NCI-H510A treated with DMSO at 0.1 percent for 48 hours (cell line): ENCODE measurements at places on chromosomes 16 and 17.

DNA sequence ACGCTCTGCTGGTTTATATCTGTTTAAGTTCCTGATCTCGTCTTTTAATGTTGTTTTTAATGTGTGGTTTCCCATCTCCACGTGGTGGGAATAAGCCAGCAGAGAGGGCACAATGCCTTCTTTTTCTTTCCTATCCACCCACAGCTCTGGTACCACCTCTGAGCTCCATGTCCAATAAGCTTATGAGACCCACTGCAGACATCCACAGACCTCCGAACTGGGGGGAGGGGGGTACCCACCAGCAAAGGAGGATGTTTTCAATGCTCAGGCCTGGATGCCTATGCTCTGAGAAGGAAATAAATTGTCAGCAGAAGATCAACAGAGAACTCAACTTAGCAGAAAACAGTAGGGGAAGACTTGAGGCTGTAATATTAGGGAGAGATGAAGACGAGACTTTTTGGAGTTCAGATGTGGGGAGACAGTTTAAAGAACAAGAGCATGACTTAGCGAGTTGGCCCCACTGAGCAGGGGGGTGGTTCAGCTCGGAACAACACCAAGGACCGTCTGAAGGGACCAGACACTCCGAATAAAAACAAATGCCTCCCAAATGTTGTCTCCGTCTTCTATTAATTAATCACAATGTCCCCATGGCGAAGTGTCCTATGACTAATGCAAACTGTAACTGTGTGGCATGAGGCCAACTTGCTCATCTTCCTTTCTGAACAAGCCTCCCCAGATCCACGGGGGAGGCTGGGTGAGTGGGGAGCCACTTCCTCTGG, 62.7 kb downstream of the GAS7 start:
- no peak for DNase-seq

DNA sequence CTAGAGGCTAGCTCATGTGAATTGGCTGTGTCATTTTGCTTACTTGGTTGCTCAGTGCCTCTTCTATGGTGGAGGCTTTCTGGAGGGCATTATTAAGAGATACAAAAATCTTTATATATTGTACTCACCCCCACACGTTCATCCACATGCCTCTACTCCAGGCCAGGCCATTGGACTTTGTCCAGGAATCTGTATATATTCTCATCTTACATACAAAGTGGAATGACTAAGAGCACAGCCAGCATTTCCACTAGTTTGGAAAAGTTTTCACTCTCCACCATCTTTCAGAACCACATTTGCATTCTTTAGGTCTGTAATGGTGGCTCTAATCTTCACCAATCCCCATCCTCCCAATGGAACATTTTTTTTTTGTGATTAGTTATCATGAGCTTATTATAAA, 4.8 kb upstream of the GLG1 start:
- no peak for DNase-seq

GRCh38 chr16:84995663-84996062, 15.7 kb downstream of the ZDHHC7 start:
- DNase-seq: no peak

DNA sequence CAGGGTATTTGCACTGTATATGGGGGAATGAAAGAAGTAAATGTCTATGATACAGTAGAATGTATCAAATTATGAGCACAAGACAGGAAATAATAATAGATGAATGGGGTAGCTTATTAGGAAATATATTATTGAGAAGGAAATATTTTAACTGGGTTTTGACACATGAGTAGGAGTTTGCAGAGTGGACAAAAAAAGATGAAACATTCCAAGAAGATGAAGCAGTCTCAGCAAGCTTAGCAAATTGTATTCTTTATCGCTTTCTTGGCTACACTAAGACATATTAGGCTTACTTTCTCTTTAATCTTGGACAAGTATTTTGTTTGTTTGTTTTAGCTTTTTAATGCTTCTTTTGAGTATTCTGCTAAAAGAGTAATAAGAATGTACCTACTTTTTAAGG, 1.3 kb upstream of the KRTAP4-9 start:
- no peak for DNase-seq

GRCh38 chr17:488993-489757, 136.6 kb upstream of the RPH3AL start:
- DNase-seq: no peak

GRCh38 chr17:74345433-74346241, 16.0 kb downstream of the BTBD17 start:
- DNase-seq: no peak

DNA sequence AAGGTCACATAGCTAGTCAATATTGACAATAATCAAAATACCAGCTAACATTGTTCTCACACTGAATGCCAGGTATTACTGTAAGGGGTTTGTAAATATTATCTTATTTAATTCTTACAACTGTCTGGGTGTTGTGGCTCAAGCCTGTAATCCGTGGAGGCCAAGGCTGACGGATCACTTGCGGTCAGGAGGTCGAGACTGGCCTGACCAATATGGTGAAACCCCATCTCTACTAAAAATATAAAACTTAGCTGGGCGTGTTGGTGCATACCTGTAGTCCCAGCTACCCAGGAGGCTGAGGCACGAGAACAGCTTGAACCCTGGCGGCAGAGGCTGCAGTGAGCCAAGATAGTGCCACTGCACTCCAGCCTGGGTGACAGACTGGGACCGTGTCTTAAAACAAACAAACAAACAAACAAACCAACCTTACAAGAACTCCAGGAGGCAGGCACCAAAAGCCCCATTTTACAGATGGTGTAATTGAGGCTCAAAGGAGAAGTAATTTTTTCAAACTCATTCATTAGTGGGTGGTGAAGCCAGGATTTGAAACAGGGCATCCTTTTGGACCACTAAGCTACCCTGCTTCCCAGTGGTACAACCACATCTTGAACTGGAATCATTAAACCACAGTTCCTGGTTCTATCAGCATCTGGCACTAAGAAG, 104.3 kb downstream of the XYLT1 start:
- DNase-seq: no peak

DNA sequence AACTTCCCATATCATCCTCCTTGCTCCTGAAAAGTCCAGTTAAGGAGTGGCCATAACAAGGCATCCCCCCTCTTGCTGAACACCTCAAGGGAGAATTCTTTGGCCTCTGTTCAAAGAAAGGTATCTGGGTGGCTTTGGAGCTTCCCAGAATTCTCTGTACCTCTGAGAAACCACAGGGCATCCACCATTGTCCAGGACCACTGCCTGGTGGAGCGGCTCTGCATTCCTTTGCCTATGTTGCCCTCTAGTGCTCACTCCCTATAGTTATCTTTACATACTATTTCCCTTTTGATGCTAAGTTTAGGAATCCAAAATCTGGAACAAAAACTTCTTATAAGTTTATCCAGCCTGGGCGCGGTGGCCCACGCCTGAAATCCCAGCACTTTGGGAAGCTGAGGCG, 30.3 kb downstream of the CHD9NB start:
- DNase-seq: peak; percentile 89

- DNase-seq: no peak
Measured at GRCh38 chr17:45923511-45924268, 29.3 kb downstream of the MAPT start.

DNA sequence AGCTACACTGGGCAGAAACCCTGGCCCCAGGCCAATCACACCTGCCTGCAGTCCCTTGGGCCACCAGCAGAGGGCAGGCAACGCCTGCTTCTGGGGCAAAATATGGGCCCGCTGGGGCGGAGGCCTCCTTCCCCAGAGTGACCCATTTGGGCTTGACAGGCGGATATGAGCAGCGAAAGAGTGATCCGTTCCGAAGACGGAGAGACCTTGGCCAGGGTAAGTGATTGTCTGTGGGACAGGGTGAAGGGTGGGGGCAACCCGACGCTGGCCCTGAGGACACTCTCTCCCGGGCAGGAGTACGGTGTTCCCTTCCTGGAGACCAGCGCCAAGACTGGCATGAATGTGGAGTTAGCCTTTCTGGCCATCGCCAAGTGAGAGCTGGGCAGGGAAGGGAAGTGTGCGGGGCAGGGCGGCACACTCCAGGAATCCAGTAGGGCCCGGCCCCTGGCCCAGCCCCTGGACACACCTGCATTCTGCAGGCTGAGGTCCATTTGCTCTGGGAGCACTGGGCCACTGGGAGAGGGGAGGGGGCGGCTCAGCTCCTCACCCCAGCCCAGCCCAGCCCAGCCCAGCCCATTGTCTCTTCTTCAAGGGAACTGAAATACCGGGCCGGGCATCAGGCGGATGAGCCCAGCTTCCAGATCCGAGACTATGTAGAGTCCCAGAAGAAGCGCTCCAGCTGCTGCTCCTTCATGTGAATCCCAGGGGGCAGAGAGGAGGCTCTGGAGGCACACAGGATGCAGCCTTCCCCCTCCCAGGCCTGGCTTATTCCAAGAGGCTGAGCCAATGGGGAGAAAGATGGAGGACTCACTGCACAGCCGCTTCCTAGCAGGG, 3.5 kb upstream of the NHERF1 start:
- peak; percentile 40 for DNase-seq

GRCh38 chr16:23523321-23523720, 13.0 kb upstream of the GGA2 start:
- no peak for DNase-seq

- DNase-seq: no peak
Measured at GRCh38 chr16:13331918-13332317, 430.5 kb downstream of the SHISA9 start.

DNA sequence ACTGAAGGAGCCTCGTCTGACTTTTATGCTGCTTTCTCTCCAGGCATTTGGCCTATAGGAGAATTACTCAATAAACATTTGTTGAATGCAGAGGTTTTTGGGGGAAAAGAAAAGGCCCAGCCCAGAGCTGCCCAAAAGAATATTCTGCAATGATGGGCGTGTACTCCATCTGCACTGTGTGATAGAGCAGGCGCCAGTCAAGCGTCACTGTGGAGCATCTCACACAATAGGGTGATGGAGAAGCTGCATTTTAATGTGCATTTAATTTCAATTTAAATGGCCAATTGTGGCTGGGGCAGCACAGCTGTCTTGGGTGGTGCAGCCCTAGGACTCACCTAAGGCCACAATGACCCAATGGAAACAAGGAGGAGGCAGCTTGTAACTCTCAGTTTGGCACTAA, 20.6 kb downstream of the GLYR1 start:
- no peak for DNase-seq

GRCh38 chr17:65170839-65171238, 33.7 kb downstream of the RGS9 start:
- peak; percentile 9 for DNase-seq

DNA sequence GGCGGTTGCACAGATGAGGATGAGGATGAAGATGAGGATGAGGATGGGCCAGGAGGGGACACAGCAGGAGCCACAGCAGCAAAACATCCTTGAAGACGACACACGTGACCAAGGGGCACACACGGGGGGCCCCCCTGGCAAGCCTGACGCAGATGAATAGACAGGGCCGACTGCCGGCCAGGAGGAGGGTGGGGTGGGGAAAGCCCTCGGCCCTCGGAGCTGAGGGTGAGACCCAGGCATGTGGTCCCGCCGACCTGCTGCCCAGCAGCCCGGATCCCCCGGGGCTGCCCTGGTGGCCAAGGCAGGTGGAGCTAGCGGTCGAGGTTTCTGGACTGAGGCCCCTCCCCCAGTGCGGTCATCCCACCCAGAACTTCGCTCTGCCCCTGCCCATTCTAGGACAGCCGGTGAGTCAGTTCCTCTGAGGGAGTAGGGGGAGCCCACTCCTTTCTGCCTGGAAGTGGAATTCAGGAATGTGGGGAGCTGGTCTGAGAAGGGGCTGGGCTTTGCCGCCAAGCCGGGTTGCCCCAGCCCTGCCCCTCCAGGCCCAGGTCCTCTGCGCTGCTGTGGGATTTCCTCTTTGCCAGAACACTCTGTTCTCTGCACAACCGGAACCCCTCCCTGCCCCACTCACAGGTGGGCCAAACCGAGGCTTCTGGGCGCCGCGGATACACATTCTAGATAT, 9.9 kb downstream of the CYGB start:
- no peak for DNase-seq

GRCh38 chr17:55726440-55726839, 3.8 kb upstream of the TMEM100 start:
- peak; percentile 74 for DNase-seq

GRCh38 chr16:51458356-51459140, 307.5 kb upstream of the SALL1 start:
- DNase-seq: no peak

GRCh38 chr17:50114849-50115357, 15.1 kb downstream of the SAMD14 start:
- DNase-seq: peak; percentile 82

- no peak for DNase-seq
Measured at GRCh38 chr17:21218101-21218500, 4.1 kb upstream of the TMEM11 start.

DNA sequence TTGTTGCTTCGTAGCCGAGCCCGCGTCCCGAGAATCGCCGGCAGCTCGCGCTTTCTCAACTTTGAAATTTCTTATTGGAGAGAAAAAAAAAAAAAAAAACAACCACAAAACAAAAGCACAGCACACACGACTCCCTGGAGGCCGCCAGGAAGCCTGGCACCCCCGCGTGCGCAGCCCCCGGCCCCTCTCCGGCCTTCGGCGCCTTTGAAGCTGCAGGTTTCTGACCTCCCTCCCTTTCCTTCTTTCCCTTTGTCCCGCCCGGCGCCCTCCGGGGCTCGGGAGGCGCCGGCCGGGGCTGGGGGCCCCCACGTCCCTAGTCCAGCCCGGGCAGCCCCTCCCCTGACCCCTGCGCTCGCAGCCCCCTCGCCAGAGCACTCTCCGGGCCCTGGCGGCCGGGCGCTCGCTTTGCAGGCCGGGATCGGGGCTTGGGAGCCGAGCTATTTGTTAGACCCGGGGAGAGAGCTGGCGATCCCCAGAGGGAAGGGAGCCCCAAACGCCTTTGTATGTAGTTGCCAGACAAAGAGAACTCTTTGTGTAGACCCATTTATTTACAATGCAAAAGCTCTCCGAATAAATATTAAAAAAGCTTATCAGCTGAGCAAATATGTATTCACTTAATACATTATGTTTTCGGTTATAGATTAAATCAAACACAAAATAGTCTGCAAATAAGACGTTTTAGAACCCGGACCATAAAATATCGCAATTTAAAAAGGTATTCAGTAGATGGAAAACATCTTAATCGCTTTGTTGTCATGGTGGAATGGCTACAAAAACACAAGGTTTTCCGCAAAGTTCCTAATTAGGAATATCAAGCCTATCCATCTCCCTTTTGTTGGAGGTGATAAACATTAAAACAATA, 2.3 kb downstream of the BAHCC1 start:
- DNase-seq: peak; percentile 46
